ENCODE measurements at places on chromosomes 3 and 15.

DNA sequence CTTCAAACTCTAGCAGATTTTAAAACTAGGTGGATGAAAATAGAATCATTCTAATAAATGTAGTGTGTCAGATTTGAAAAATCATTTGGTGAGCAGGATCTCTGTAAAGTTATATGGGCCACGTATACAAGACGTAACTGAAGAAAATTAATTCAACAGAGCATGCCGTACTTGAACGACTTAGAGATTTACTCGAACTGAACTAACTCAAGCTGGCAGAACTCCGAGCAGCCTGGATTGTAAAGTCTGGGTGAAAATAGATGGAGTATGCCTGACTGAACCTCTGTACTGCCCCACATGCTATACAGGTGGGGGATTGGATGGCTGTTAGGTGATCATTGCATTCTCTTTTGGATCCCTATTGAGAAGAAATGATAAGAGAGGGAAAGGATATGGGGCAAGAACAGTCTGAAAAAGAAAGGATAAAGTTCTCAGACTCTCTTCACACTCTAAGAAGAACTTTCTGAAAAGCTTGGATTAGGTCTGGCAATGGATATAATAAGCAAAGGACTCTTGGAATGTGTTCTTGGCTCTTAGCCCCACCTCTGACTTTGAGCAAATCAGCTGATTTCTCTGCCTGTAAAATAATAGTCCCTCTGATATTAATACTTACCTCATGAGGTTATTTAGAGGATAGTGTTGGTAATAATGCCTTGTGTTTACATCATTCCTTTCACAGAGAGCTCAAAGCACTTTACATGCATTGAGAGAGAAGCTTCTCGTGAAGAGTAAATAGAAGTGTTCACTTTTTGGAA lies 147.5 kb downstream of the FILIP1L start:
- no peak for DNase-seq

- no peak for DNase-seq
These were observed 515 bp upstream of the MTHFS start for GRCh38 chr15:79897380-79897678.

- DNase-seq: no peak
These were observed 89.5 kb upstream of the TPM1 start for GRCh38 chr15:62953021-62953420.

DNA sequence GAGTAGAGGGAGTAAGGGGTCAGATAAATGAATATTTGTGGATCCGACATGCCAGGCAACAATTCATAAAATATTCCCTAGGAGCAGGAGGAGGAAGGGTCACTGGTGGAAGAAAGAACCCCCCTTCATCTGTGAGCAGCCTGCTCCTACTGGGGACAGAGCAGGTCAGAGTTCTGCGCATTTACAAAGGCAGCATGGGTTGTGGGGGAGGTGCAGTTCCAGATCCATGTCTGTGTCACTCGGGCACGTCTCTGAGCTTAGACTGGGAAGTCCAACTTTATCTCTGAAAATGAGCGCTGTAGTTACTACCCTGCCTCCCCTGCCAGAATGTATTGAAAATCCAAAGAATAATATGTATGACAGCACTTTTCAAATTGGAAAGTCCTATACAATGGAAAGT lies 115.2 kb downstream of the GABRG3 start:
- no peak for DNase-seq

GRCh38 chr15:92113832-92114231 lies 260.3 kb downstream of the SLCO3A1 start:
- no peak for DNase-seq

- no peak for DNase-seq
These were observed 30.8 kb upstream of the ZBTB38 start for GRCh38 chr3:141337523-141337854.

DNA sequence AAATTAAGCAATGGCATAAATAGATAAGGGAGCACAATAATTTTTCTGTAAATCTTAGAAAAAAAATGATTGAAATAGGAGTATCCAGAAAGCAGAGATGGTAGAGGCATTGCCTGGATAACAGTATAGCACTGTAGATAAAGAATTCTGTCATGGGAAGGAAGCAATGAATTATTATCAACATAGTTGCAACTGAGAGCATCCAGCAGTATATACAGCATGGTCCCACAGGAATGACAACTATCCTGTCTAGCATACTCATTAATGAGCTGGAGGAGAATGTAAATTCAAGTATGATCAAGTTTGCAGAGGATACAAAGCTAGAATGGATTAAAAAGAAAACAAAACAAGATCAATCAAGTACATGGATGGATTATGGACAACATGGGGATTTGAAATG lies 90.8 kb downstream of the DPH6 start:
- no peak for DNase-seq

DNA sequence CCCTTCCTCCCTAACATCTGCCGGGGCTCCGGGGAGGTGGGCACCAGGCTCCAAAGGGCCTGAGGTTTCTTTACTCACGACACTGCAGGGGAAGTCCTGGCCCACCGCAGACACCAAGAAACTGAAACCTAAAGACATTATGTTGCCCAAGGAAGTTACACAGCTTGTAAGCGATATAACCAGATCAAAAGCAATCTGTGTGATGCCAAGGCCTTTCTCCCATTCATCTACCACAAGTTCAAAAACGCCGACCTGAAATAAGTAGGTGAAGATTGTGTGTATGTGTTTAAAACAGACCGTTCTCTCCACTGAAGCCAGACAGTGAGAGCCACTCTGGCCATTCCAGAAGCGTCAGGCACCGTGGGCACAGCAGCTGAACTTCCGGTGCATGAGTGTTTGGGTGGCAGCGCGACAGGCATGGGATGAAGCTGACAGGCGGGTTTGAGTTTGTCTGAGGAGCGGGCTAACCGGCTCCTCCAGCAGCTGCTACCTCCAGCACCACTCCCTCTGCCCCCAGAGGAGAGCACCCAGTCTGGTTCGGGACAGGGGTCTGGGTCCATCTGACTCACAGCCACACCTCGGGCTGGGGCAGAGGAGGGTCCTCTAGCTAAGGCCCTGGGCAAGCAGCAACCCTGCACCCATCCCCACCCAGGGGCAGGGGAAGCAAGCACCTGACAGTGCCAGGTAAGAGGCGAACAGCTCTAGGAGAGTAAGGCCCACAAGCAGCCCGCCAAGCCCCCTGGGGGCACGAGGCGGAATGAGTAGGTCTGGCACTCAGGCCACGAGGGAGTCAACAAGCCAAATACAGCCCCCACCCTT lies 1.3 kb downstream of the TNK2 start:
- peak; percentile 87 for DNase-seq

- DNase-seq: peak; percentile 36
These were observed 92.1 kb upstream of the CHD2 start for GRCh38 chr15:92807971-92808571.

Data from CD4-positive, alpha-beta T cell treated with Interleukin-12 subunit alpha and Interleukin-12 subunit beta, for 1 hour (primary cell).